ENCODE measurements at places on chromosomes 7 and 10. TPM values are rescaled to one million over a fixed set of nuclear protein-coding genes. Genes with fewer than 3 reads are reported as not detected.

GRCh38 chr10:119309423-119309770, 102.0 kb downstream of the GRK5 start:
- no peak for DNase-seq

DNA sequence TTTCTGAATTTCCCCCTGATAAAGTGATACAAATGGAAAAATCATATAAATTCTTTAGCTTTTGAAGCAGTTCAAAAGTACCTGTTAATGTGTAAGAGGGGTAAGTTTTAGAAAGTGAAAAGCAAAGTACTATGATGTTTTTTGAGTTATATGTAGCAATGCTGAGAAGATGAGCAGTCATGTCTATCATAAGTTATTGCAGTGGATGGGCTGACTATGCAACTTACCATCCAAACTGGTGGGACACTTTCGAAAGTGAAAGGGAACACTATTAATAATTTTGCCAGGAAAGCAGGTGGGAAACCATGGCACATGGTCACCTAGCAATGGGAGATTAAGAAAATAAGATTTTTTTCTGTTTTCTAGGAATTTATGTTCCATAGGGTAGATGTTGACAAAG, 4.1 kb downstream of the MINPP1 start:
- no peak for DNase-seq

DNA sequence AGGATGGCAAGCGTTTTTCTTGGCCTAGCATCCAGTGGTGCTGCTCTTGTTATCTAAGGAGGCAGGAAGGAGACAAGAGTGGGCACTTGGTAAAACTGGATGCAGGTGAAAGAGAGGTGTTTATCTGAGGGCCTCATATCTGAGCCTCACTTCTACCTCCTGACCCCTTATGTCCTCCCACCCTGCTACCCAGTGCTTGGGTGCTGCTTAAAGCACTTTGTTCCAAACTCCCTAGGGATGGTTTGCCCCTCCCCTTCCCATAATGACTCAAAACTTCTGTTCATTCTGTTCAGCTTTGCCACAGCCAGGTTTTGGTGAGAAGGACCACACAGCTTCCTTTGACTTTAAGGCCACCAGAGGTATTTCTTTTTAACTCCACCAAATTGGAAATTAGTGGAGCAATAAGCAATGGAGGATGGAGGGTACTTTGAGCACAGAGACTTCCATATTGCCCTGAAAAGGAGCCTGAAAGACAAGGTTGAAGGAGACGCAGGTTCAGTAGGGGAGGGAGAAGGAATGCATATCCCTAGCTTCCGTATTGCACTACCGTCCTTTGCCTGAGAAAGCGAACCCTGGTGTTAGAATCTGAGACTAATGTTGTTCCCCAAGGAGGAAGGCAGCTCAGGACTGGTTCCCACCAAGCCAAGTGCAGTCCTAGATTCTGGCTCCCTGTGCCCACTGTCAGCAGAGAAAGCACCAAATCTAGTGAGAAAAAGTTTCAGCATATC, 30.1 kb downstream of the ENTPD1 start:
- DNase-seq = no peak

Gene FRAT2
- total RNA-seq = 12.2 TPM

DNA sequence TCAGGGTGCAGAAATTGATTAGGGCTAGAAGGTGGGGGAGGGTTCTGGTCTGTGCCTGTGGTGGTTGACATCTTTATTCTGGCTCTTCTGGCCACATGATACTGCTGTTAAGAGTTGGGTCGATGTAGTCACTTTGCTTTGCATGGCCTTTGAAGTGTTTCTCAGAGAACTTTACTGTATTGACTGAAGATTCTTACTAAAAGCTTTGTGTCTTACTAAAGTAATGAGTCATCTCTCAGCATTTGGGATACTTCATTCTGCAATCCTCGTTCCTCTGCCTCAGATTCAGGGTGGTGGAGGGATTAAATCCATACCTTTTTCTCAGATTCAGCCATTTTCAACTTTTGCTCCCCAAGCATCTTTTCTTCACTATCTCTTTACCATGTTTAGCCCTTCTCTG, 38.6 kb downstream of the STEAP4 start:
- no peak for DNase-seq

GRCh38 chr7:46191776-46192175, 270.7 kb upstream of the IGFBP3 start:
- DNase-seq = no peak

Gene CYP2E1
- 0.98 TPM for total RNA-seq
